ELF-1 (cell line): ENCODE measurements at places on chromosomes 2 and 18.

GRCh38 chr2:215866606-215867005 lies 146.7 kb downstream of the MREG start:
- DNase-seq = no peak

DNA sequence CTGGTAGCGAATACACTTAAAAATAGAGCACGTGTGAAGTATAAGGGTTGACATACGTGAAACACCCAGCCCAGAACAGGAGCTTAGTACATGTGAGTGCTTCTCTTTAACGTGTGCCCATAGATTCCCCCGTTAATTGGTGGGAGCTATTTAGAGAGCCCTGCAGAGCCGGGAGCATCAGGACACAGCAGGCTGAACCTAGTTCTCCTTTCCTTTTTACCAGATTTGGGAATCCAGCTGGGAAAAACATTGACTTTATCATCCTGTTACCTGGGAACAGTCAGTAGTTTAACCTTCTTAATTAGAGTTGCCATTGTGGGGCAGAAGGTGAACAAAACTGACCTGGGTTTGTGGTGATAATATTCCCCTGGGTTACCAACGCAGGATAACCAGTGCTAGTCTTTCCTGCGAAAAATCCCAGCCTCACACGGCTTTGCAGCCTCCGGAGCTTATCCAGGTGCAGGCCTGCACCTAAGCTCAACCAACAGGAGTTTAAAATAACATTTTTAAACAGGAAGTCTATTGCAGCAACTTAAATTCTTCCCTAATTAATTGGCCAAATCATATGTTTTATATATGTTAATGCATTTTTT lies 78.1 kb upstream of the SPTBN1 start:
- DNase-seq = no peak

- DNase-seq = peak; percentile 55
Measured at GRCh38 chr18:31486165-31486564, 11.8 kb upstream of the DSG2 start.

DNA sequence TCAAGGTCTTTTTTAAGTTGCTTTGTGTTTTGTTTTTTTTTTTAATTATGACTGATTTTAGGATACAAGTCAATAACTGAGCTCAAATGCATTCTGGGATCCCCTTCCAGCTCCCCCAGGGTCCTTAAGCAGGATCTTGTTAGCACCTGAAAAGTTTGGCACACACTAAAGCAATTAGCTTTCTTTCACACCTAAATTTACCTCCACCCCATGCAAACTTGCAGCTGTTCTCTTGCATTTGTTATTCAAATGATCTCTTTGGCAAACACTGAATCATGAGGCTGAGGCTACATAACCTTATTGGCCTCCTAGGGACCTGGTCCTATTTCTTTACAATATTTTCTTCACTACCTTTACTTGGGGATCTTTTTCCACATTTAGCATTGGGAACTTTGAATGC lies 2026.1 kb upstream of the CELF4 start:
- DNase-seq = peak; percentile 58

DNA sequence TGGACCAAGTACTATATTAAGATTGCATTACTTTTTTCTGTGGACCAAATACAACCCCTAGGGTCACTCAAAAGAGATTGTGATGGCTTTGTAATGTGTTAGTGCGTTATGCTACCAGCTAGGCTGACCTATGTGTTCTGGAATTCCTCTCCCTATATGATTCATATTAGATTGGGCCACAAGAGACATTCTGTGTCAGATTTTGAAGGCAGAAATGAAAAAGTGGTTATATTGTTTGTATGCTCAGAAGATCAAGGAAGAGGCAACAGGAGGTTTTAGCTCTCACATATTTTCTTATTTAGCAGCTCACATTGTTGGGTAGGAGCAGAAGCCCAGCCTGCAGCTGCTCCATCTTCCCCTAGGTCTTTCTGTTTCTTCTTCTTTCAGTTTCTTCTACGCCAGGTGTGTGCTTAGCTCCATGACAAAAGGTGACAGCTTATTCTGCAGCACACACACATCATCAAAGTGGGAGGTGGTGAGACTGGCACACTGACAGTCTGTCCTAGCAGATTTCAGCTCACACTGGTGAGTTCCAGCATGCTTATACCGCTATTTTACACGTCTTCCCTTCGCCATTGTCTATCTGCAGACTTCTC lies 156.8 kb upstream of the UBE2E3 start:
- DNase-seq = no peak

DNA sequence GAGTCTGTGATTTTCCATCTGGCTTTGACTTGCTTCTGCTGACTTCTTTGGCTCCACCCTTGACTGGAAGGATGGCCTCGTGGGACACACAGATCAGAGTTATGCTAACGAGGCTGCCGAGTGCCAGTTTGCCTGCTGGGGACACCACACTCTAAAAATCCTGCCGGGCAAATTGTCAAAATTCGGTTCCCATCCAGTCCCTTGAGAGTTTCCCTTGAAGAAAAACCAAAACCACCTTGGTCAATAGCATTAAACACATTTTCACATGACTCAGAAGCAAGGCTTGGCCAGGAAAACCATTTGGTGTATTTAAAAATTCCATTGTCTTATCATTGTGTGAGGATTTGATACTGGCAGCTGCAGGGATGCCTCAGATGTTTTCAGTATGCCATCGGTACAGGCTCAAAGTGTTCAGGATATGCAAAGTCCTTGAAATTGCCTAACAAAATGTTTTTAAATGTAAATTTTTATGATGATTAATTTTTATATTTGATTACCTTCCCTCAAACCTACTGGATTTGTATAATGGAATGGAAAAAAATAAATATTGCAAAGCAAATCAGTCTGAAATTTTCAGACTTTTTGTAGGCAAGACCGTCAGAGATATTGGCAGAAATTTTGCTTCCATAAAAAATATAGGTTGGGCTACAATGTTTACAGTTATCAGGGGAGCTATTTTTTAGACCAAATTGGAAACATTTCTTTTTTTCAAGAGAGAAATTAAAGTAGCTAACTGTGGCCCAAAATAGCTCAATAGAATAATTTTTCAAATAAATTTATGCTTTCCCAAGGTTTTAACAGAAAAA lies 41.6 kb downstream of the KCNE4 start:
- peak; percentile 53 for DNase-seq

DNA sequence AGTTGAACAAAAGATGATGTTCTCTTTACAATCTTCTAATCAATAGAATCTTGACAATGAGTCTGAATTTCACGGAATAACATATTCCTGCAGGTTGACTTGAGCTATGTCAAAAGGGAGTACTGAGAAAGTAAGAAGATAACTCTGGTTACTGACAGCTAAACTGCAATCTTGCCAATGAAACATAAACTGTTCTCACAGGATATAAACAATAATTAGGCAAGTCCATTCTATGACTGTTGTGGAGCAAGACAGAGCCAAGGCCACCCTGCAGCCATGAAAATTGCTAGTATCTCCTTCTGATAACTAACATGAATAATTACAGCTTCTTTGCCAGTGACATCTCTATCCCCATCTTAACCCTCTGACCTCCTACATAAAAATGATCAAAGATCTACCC lies 6.3 kb upstream of the RPRD1A start:
- no peak for DNase-seq

- no peak for DNase-seq
Measured at GRCh38 chr2:128198656-128199055, 107.7 kb downstream of the UGGT1 start.

GRCh38 chr2:217805668-217806481 lies 196.9 kb downstream of the TNS1 start:
- no peak for DNase-seq

DNA sequence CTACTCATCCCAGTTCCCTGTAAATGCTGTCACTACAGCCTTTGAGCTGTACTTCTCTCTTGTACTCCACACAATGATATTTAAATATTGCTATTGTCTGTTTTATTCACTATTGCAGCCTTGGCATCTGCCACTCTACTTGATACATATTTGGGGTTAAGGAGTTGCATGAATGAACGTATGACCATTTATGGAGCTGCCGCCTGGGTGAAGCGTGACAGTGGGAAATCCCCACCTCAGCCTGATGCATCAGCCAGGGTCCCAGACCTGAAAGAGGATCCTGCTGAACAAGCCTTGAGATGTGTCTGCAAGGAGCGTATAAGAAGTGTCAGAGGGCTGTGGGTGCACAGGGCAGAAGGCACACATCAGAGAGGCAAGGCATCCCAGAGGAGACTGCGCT lies 39.1 kb downstream of the MRPL35 start:
- DNase-seq = no peak

DNA sequence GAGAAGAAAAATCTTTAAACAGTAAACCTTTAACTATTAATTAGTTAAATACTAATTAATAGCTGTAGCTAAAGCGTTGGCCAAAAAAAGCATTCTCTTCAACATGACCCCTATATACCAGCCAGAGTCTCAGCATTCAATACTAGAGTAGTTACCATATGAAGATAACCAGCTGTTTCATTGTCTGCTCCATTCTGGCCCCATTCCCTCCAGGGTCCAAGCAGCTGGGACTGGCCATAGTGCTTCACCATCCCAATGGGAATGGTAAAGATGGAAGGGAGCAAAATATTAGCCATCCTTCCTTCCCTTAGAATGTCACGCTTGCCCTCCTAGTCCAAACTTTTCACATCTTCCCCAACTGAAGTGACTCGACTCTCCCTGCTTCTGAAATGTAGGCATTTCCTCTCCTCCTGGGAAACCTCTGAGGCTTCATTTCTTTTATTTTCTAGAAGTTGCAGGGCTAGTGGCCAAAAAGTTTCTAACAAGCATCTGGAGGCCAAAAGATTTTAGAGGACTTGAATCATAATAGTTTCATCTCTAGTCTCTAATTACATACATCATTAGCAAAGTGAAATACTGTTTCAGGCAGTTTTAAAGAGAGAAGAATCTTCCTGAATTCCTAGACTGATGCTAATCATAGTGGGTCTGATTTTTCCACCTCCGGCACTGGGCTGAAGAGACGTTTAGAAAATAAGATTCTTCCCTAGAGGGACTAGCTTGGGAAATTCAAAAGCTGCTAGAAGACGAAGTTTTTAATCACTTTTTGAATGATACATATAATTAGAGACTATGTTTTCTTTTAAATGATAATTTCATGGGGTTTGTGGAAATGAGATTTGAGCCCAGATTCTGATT lies 52.7 kb downstream of the CCDC68 start:
- no peak for DNase-seq

DNA sequence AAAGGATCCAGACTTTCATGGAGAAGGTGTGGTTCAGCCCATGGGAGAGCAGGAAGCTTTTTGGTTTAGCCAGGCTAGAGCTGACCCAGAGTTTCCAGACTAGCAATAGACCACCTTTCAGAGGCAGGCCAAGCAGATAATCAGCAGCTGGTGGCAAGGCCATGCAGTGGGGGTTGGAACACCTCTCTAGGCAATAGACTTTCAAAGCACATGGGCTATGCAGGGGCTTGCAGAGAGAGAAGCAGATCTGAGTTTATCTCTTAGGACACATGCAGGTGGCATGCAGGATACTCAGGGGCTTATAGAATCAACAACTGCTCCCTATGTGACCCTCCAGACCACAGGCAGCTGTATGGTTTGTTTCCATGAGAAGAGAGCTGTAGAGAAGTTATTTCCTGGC lies 9.4 kb downstream of the XIRP2 start:
- DNase-seq = no peak

DNA sequence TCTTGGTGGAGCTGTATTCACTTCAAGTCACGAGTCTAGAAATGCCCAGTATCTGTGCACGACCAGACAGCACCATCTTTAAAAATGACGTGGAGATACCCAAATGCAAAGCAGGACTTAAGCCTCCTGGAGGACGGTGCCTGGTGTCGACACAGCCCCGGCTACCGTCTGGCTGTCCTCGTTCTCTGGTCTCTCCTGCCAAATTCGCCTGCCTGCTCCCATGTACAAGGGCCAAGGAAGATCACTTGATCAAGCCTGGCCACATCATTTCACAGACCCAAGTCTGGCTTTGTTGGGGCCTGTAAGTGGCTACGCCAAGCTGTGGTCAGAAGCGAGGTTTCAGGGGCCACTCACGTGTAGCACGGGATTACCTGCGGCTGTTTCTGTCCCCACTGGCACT lies 9.4 kb downstream of the ODC1 start:
- DNase-seq = no peak

GRCh38 chr18:44682201-44682870 lies 1.6 kb downstream of the SETBP1 start:
- DNase-seq = peak; percentile 54

GRCh38 chr2:181438261-181438660 lies 18.9 kb upstream of the ITGA4 start:
- DNase-seq = no peak

- no peak for DNase-seq
Measured at GRCh38 chr2:28320009-28320365, 72.7 kb upstream of the FOSL2 start.

DNA sequence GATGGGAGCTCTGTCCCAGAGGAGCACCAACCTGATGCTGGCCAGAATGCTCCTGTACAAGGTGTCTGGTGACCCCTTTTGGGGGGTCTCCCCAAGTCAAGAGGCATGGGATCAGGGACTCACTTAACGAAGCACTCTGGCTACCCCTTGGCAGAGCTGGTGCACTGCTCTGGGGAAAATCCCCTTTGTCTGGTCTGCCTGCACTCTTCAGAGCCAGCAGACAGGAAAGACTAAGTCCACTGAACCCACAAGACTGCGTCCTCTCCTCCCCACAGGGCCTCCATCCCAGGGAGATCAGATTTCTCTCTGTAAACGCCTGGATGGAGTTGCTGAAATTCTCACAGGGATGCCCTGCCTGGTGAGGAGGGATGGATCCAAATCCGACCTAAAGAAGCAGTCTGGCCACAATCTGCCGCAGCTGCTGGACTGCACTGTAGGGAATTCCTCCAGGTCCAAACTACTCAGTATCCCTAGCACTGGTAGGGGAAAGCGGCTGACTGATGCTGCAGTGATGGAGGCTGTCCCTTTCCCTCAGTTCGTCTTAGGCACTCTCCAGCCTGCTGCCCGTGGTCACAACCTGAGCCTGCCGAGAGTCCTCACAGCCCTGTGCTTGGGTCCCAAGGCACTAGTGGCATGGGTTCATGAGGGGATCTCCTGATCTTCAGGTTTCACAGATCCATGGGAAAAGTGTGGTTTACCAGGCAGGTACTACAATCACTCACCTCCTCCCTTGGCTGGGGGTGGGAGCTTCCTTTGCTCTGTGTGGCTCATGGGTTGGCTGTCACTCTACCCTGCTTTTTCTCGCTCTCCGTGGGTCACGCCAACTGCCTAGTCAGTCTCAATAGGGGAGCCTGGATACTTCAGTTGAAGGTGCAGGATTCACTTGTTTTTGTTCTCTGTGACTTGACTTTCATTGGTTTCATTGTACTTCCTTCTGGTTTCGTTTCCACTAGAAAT lies 98.6 kb downstream of the SLC4A10 start:
- no peak for DNase-seq

DNA sequence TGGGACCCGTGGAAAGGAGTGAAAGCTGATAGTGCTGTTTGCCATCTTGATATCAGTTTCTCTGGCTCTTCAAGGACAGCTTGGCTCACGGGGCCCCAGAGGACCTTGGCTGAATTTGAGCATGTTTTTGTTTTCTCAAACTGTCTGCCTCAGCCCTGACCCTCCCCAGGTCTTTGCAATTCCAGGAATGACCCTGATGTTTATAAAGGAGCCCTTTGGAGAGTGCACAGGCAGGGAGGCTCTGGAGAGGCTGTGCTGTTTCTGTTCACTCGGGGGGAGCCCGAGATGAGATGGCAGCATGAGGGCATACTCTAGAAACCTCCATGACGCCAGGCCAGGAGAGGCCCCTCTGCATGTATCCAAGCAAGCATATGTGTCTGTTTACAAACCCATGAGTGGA lies 16.4 kb downstream of the IGFBP2 start:
- DNase-seq = no peak

- DNase-seq = no peak
Measured at GRCh38 chr2:88136817-88137216, 9.0 kb upstream of the FABP1 start.

- no peak for DNase-seq
Measured at GRCh38 chr2:8547284-8548064, 134.4 kb upstream of the ID2 start.
